Caki2 (cell line): ENCODE measurements at places on chromosomes 6 and 20. TPM values are rescaled to one million over a fixed set of nuclear protein-coding genes. Genes with fewer than 3 reads are reported as not detected.

NQO2 gene
- 68.5 and 87.8 TPM in 2 replicates for total RNA-seq

CBFA2T2 gene
- 51.9 and 56.1 TPM in 2 replicates for total RNA-seq

CNKSR3 gene
- 23.0 and 27.7 TPM in 2 replicates for total RNA-seq

C20orf202 gene
- total RNA-seq: not detected in 2 replicates

OTOR gene
- not detected in 2 replicates for total RNA-seq

SAMD3 gene
- total RNA-seq: not detected in 2 replicates

FAM184A gene
- total RNA-seq: 0.10 TPM in 1 of 2 replicates, not detected in the other
